Cerebellar nuclear complex (tissue), 1 donor: ENCODE measurements at places on chromosomes 3 and 15.

DNA sequence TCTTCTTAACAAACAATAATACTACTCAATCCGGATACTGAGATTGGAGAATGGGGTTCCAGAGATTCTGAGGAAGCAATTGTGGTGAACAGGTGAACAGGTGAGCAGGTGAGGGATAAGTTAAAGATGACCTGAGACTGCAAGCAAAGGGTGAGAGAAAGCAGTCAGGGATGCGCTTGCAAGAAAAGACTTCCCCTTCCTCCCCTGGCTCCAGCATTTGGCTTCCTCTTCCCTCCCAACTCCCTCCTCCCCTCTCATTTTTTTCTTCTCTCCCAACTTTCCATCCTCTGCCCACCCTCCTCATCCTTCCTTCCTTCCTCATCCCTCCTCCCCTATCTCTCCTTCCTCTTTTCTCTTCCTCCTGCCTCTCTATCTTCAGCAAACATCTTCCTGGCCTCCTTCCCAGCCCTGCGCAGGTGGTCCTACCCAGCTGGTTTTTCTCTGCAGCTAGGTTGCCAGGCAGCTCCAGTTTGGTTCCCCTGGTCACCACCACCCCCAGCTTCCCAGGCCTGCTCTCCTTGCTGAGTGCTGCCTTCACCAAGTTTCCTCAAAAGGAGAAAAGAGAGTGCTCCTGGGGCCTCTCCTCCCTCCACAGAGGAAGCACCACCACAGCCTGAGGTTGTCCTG, 10.4 kb upstream of the VIPR1 start:
- no peak for DNase-seq

DNA sequence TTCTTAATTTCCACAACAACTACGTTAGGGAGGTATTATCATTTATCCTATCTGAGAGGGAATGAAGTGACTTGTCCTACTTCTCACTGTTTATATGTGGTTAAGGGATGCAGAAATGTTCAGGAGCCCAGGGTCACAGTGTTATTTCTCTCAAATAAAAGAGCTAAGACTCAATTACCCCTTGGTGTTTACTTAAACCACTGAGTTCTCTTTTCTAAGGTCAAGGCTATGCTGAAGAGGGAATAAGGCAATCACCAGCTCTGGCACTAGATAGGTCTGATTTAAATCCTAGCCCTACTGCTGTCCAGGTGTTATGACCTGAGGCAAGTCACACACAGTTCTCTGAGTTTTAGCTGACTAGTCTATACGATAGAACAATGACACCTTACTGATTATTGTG, 35.7 kb upstream of the BCL6 start:
- no peak for DNase-seq

GRCh38 chr3:50236484-50237132, 604 bp downstream of the GNAI2 start:
- no peak for DNase-seq

DNA sequence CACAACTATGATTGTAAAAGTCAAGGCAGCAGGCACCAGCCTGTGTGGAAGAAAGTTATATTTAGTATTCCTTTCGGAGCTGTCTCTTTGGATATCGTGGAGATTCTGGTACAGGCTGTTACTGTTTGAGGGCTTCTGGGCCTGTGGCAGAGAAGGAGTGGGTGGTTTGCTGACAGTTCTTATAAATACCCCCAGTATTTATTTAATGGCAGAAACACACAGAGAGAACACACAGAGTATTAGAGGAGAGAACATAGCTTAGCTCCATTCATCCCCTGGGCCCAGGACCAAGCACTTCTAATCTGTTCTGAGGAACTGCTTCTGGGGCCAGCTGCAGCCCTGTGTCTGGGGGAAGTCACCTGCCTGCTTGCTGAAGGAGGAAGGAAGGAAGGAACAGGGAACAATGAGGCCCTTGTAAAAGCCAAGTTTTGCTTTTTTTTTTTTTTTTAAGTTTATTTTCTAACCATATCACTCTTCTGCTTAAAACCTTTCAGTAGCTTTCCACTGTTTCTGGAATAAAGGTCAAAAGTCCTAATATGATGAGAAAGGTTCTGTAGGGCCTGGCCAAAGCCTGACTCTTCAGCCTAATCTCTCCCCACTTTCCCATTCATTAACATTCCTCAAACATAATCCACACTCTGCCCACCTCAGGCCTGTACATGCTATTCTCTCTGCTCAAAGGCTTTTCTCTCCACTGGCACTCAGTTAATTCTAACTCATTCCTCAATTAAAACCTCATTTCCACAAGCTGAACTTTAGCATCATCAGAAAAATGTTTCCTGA, 11.8 kb upstream of the PP2D1 start:
- DNase-seq, result no peak

DNA sequence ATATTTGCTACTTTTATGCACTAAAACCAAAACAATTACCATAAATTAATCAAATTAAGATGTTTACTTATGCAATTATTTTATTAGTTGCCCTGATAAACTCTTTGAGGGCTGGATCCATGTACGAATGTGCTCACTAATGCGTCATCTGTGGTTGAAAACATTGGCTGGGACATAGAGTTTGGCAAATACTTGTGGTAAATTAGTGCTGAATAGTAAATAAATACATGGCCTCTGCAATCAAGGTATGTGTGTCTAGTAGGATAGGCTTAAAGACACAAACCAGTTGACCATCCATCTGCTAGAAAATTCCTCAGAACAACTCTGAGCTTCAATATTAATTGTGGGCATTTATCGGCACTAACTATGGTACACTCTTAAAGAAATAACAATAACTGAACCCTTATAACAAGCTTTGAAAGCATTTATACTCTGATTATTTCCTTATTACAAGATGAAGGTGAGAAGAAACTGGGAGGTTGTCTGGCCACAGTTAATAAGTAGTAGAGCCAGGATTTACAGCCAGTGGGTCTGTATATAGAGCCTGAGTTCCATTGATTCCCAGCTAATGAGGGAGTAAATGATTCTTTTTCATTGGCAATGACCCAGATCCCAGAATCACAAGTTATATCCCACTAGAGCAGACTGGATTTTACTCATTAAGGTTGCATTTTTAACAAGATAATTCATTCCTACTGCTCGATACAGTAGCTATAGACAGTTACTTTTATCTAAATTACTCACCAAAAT, 169.5 kb upstream of the CNTN6 start:
- no peak for DNase-seq

- DNase-seq, result no peak
These were observed 38.3 kb upstream of the DCUN1D1 start for GRCh38 chr3:183018421-183019192.

DNA sequence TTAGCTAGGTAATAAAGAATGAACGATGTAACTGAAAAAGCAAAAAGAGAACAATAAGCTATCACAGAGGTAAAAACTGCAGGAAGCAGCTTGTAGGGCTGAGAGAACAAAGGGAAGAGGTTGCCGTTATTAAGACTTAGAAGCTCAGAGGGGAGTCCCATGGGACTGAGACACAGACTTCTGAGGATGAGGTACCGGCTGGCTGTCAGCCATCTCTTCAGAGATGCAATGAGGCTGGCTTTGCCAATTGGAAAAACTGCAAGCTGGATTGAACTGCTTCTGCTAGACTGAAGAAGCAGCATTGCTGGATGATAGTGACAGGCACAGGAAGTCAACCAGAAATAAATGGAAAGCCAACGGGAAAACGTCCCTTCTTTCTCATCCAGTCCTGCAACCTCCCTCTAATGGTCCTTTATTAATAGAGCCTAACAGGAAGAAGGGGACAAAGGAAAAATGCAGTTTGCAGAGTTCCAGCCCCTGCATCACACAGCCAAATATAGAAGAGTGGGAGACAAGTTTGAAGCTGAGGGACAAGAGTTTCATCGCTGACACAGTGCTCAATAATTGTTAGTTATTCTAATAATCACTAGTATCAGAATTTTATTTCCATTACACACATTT, 21.1 kb upstream of the KLHL6 start:
- DNase-seq, result no peak

DNA sequence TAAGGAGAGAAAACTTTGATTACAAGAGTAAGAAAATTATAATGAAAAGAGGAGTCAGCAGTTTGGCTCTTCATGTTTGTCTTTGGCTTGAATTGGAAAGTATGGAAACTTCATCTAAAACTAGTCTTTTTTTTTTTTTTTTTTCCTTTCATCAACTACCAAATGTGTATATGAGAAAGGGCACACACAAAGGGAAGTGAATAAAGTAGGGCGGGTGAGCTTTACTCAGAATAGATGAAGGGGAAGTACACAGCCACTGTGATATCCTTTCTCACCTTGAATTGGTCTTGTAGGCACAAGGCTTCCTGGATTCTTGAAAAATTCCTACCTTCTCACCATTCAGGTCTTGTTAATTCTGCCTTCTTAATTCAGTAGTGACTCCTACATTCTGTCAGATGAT, 652.3 kb upstream of the KCNMB2 start:
- DNase-seq, result no peak

- DNase-seq, result no peak
These were observed 371.6 kb upstream of the ZNF385D start for GRCh38 chr3:22122567-22122966.

GRCh38 chr3:50195501-50196252, 4.3 kb downstream of the GNAT1 start:
- DNase-seq, result no peak
